SW 1271 (cell line): ENCODE measurements at places on chromosomes 7 and 10.

DNA sequence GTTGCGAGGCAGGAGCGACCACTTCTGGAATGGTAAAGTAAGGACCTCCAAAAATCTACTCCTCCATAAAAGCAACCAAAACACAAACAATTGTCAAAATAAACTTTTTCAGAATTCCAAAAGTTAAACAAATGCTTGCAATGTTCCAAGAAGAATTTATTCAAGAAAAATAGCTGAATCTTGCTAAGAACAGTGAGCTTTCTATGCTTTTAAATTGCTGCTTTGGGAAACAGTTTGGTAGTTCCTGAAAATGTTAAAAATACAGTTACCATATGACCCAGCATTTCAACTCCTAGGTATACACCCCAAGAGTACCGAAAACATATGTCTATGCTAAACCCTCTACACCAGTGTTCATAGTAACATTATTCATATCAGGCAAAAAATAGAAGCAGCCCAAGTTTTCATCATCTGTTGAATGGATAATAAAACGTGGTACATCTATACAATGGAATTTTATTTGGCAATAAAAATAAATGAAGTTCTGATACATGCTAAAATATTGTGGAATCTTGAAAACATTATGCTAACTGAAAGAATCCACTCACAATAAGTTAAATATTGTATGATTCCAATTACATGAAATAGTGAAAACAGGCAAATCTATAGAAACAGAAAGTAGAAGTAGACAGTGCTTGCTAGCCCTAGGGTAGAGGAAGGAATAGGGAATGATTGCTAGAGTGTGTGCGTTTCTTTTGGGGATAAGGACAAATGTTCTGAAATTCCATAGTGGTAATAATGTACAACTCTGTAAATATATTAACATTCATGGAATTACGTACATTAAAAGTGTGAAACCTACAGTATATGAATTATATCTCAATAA, 57.0 kb downstream of the LRRN3 start:
- DNase-seq = no peak

DNA sequence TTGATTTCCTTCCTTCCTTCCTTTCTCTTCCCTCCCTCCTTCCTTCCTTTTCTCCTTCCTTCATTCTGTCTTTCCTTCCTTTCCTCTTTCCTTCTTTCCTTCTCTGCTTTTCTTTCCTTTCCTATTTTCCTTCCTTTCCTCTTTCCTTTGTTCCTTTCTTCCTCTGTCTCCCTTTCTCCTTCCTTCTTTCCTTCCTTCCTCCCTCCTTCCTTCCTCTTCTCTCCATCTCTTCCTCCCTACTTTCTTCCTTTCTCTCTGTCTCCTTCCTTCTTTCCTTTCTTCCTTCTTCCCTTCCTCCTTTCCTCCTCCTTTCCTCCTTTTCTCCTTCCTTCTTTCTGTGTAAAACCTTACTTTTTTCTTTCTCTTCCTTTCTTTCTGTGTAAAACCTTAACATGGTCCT, 32.3 kb upstream of the NPTX2 start:
- no peak for DNase-seq

DNA sequence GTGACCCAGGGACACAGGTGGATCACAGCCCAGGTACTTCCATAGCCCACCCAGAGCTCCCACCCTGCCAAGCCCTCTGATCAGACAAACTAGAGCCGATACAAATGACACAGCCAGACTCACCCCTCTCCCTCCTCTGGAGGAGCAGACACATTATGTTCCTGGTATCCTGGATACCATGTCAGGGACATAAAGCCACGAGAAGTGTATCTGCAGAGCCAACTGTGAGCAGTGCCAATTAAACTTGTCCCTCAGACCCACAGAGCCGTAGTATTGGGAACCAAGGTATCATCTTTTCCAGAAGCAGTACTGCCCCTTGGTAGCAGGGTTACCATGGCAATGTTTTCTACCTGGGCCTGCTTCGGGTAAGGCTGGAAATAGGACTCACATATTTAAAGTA, 47.3 kb upstream of the CPXM2 start:
- DNase-seq = no peak

DNA sequence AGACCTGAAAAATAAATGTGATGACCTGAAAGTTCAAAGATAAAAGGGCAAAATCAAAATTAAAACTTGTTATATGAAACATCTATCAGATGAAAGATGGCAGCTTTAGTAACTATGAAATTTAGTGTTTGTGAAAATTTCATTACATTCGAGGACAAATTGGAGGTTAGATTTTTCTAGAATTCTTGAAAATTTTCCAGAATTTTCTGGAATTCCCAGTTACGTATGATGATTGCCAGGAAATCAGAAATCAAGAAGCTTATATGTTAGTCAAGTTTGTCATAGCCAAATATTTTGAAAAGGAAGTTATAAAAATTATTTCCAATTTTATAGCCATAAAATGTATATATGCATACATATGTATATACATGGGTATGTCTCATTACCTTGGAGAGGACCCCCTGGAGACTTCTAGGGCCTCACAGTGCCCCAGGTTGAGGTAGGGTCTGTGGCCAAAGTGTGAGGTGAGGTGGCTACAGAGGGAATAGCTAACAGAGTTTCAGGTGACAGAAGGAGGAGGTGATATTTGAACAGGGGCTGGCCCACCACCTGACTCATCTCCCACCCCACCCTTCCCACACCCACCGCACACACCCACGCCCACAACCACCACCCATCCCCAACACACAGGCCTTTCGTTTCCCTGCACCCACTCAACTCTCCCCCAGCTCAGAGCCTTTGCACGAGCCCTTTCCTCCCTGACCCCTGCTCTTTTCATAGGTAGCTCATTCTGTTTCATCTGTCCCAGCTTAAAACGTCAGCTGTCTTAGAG, 21.5 kb downstream of the C10orf105 start:
- no peak for DNase-seq

GRCh38 chr10:30842894-30843293, 188.8 kb downstream of the ZNF438 start:
- DNase-seq = no peak

DNA sequence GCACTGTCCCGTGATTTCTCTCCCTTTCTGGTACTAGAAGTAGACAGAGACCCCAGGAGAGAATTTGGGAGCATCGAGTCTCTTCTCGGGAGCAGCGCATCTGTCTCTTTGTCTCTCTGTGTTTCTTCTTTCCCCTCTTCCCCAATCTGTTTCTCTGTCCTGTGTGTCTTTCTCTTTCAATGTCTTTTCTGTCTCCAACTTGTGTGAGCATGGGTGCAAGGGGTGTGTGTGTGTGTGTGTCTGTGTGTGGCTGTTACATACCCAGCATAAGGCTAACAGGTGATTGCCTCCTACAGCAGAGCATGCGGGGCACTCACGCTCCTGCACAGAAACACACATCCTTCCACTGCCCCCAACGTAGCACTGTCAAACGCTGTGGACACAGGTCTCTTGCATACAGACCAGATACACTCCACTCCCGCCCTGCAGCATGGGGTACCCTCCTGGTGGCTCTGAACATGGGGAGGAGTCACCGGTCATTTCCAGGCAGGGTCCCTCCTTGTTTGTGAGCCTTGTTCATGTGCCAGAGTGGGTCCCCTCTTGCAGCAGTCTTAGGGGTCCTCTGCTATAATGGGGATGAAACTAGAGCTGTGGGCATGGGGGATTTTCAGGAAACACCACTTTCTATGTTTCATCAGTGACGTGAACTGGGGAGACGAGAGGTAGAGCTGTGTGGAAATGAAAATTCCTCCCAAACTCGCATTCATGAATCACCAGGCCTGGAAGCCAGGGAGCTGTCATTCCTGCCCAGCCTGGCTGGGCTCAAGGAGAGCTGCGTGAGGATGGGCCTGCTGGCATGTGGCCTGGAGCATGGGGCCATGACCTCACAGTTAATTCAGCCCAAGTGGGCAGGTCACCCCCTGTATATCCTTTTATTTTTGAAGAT, 980 bp downstream of the ADAMTS14 start:
- DNase-seq = no peak

- no peak for DNase-seq
Observed at GRCh38 chr10:89419548-89419947, 5.2 kb downstream of the IFIT5 start.

- no peak for DNase-seq
Observed at GRCh38 chr10:71396711-71397295, at the start of gene CDH23. CDH23 (plus strand) TSS chr10:71396920; CDS start chr10:71439832, 42,912 bp downstream.
